Stimulated activated CD4-positive, alpha-beta T cell treated with anti-CD3 and anti-CD28 coated beads, Interleukin-1b, Interleukin-23, amount 100 ng/mL, for 4 hours (primary cell): ENCODE measurements at places on chromosomes 16 and 17.

DNA sequence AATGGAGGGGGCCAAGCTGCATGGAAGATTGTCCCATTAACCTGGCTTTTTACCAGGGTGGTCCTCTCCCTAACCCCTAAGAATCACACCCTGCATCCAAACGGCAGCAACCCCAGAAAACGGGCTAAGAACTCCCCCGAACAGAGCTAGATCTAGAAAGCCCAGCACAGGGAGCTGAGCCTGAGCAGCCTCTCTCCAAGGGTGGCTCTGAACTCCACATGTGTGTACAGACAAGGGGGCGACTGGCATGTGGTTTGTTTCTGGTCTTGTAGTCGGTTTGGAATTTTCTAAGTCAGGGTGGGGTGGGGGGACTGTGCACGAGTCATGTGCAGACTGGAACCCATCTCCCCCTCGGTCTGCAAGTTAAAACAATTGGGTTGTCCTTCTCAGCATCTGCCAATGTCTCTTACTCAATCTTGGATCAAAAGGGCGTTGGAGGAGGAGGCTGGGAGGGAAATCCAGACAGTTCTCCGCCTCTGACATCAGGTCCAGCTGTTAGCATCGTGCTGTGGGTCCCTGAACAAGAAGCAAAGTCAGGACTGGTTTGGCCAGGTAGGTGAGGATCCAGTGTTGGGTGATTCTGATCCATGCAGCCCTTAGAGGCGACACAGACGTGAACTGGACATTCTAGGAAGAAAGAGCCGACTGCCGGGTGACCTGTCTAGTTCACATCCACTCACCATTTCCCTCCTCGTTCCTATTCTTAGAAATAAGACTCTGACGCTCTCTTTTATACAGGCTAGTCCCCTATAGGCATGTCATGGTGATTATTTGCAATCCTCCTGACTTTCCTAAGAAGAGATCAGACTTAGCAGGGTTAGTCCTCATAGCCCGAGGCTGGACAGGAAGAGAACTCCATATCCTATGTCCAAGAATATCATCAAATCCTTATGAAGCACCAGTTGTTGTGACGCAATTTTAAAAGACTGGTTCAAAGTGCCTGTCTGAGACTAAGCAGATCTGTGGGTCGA, 381.8 kb downstream of the SOX9 start:
- DNase-seq = no peak

- DNase-seq = no peak
Measured at GRCh38 chr16:73432850-73433730, 385.2 kb upstream of the ZFHX3 start.

GRCh38 chr17:81253358-81254131, 14.4 kb downstream of the NDUFAF8 start:
- peak; percentile 58 for DNase-seq

DNA sequence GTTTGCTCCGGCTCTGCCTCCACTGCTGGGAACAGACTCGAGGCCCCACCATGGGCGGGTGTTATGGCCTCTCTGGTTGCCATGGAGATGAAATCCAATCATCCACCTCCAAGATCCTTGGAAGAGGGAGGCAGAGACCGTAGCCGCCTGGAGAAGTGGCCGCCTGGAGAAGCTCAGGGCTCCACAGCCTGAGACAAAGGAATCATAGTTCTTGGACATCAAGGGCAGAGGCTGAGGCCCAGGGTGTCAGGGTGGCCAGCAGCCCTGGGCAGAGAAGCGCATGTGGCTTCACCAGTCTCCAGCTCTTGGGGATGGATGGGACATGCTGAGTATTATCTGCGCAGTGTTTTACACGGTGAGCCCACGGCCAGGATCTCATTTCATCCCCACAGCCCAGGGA, 36.2 kb downstream of the ABR start:
- DNase-seq = no peak

GRCh38 chr16:78972986-78973385, 627.6 kb downstream of the MAF start:
- DNase-seq = no peak

GRCh38 chr17:3513305-3514035, 37.7 kb downstream of the ASPA start:
- no peak for DNase-seq

- no peak for DNase-seq
Measured at GRCh38 chr17:72788950-72789585, 303.4 kb downstream of the SLC39A11 start.

- no peak for DNase-seq
Measured at GRCh38 chr16:2006317-2006716, 3.3 kb downstream of the ZNF598 start.

DNA sequence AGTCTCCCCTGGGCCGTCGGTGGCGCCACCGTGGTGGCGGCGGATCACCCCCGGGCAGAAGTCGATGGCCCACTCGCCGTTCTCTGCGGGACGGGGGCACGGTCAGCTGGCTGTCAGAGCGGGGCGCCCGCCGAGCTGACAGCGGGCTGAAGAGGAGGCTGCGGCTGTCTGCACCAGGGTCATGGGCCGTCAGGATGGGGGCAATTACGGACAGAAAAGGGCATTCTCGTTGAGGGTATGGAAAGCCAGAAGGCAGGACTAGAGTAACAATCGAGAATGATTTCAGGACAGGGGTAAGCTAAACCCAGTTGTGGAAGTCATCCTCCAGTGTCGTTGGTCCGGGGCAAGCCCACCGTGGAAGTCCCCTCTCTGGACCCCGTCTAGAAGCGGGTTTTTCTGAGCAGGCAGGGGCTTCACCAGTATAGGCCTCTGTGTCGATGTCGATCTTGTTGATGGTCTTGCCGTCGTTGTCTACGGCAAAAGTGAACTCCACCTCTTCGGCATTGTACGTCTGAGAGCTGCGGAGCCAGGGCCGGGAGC, 1.7 kb downstream of the CHRNE start:
- DNase-seq = no peak

DNA sequence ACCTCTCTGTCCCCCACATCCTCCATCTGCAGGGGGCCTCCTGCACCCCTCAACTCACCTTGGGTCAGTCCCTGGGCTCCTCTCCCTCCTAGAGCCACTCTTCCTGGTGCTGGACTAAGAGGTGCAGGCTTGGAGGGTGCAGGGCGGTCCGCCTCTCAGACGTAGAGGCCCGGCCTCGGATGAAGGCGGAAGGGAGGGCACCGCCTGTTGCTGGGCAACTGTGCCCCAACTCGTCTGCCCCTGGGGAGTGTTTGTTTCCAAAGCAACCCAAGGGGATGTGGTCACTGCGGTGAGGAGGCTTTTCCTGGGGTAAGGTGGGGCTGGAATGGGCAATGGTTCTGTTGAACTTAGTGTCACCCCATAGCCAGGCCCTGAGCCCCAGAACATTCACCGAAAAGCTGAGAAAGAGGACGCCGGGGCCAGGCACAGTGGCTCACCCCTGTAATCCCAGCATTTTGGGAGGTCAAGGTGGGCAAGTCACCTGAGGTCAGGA, at the start of gene C16orf54:
Gene C16orf54 (minus strand): TSS at position 138 of the 493 bp plus-strand sequence. CDS start 1,039 bp downstream, outside the sequence.
- DNase-seq = peak; percentile 70

DNA sequence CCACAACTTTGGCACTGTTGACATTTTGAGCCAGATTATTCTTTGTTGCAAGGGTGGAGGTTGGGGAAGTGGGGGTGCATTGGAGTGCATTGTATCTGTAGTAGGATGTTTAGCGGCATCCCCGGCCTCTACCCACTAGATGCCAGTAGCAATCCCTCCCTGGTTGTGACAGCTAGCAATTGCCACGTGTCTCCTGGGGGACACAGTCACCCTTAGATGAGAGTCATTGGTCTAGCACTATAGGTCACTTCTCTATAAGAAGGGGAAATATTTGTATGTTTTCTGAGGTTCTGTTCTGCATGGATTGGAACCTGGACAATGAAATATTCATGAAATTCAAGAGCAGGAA, 32.4 kb downstream of the MSI2 start:
- DNase-seq = no peak

DNA sequence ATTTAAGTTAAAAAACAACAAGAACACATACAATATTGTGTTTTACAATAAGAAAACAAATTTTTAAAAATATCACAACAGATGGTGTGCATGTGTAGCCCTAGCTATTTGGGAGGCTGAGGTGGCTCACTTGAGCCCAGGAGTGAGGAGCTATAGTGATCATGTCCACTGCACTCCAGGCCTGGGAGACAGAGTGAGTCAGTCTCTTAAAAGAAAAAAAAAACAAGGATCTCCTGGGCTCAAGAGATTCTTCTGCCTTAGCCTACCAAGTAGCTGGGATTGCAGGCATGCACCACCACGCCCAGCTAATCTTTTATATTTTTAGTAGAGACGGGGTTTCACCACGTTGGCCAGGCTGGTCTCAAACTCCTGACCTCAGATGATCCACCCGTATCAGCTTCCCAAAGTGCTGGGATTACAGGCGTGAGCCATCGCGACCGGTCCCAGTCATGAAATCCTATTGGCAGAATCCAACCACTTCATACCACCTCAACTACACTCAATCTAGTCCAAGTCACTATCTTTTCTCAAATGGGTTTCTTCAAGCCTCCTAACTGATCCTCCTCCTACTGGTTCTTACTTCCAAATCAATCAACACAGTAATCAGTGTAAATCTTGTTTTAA, 55.0 kb downstream of the STH start:
- DNase-seq = no peak

- peak; percentile 21 for DNase-seq
Measured at GRCh38 chr16:4675864-4676786, 17.2 kb upstream of the NUDT16L1 start.

DNA sequence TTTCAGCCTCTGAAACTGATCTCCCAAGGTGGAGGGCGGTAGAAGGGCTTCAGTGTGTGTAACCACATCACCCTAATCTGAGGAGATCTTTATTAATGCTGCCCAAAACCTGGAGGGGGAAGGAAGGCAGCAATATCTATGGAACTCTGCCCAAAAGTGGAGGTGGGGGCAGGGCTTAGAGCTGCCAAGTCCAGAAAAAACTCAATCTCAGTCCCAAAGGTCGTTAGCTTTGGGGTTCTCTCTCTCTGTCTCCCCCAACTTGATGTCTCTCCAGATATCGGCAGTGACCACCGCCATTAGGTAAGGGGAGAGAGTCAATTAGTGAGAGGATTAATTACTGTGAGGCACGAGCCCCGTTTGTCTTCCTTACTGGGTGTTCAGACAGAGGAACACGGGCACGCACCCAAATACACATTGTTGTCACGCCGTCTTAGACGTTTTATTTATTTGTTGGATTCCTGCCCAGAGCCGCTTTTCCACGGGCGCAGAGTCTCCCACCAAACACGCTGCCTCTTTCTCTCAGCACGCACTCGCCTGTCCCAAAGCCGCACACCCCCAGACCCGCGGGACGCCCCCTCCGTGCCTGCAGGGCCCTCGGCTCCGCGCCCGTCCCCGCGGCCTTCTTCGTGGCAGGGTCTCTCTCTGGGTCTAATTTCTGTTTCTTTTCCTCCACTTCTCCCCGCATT, 5.4 kb upstream of the LHX1 start:
- DNase-seq = no peak

GRCh38 chr17:80316927-80317705, 56.5 kb downstream of the RNF213 start:
- DNase-seq = no peak

DNA sequence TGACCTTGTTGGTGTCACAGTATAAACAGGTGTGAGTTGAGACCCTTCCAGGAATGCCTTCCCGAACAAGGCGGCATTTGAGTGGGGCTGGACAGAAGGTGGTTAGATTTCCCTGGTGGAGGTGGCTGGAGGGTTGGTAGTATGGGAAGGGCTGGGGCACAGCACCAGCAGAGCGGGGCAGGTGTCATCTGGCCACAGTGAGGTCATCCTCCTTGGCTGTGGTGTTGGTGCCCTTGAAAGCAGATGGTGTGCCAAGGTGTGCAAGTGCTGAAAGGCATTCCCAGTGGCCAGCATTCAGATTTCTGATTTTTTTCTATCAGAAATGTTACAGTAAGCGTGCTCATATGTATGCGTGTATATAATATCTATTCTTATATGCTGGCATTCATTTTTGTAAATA, 126.6 kb downstream of the LAT start:
- no peak for DNase-seq

DNA sequence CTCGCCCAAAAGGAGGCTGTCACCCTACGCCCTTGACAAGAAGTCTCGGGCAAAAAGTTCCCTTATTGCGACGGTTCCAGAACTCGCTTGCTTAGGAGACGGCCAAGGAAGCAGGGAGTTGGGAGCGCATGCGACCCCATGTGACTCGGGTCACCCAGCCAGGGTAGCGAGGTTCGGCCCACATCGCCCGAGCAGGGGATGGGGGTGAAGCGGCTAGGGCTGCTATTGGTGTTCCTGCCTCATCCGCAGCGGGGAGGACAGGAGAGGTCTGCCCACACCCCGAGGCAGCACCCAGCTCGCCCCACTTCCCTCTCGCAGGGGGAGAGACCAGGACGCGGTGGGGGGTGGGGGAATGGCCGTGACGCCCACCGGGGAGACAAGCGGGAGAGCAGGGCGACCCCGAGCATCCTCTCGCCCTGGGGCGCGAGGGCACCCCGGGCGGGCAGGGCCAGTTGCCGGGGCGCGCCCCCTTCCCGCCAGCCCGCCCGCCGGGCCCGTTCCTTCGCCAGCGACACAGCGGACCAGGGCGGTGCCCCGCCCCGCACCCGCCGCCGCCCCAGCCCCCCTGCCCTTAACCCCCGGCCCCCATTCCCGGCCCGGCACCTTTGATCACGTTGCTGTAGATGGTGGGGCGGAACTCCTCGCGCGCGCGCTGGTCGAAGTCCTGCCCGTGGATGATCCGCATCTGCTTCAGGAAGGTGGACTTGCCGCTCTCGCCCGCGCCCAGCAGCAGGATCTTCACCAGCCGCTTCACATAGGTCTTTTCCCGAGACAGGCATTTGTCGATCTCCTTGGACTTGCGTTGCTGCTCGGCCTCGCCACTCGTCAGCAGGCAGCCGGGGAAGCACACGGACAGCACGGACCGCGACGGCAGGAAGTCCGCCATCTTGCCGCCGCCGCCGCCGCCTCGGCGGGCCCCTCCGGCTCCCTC, 567 bp downstream of the GNA13 start:
- peak; percentile 32 for DNase-seq

GRCh38 chr16:8523932-8524331, 66.4 kb downstream of the TMEM114 start:
- no peak for DNase-seq

DNA sequence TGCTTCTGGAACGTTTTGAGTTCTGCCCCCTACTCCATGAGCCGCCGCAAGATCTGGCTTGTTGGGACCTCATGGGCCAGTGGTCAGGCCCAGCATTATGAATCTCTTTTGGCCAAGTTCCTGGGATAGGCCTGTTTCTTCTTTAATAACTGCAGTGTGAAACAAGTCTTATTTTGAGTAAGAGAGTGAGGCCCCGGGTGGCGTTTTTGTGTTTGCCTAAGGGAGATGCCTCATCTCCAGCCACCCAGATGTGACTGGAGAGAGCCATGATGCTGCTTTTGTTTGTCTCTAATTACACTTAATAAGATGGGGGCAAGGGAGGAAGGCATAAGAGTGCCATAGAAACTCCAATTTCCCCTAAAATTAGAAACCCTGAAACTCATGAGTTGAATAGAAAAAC, 39.8 kb downstream of the KSR1 start:
- DNase-seq = no peak
